ENCODE measurements at places on chromosomes 5 and 9. TPM values are rescaled to one million over a fixed set of nuclear protein-coding genes. Genes with fewer than 3 reads are reported as not detected.

GRCh38 chr5:132258102-132259068 is 889 bp downstream of the PDLIM4 start:
- no peak for DNase-seq

GRCh38 chr9:281741-282645 is 67.3 kb downstream of the DOCK8 start:
- no peak for DNase-seq

ANXA6 gene
- 381 TPM for total RNA-seq

DNA sequence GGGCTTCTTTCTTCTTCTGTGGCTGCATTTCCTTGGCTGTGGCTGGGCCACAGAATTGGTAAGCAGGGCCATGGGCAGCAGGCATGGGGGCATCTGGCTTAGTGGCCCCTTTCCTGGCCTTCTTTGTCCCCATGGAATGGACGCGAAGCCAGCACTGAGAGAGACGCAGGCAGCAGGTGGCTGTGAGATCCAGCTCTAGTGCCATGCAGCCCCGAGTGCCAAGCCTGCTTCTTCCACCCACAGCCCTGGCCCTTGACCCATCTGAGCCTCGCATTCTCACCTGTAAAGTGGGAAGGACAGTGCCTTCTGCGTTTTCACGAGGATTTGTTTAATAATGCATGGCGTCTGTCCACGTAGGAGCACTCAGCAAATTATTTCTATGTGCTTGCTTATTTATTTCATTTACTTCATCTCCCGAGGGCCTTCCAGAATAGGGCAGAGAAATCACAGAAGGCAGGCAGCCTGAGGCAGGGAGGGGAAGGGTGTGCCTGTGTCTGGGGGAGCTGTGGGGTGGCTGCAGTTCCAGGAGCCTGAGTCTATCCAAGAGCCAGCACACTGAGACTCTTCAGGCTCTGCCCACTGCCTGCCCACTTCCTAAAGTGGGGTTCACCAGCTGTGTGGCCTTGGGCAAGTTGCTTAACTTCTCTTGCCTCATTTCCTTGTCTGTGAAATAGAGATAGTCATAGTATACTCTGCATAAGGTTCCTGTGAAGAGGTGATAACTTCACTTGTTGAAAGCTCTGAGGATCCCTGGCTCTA is 55.2 kb downstream of the NTNG2 start:
- no peak for DNase-seq

- DNase-seq, result no peak
These were observed 11.0 kb upstream of the SH3RF2 start for GRCh38 chr5:145925353-145925752.

- DNase-seq, result no peak
These were observed 13.6 kb upstream of the TMOD1 start for GRCh38 chr9:97487861-97488260.

BTNL9 gene
- 6.3 TPM for total RNA-seq

DNA sequence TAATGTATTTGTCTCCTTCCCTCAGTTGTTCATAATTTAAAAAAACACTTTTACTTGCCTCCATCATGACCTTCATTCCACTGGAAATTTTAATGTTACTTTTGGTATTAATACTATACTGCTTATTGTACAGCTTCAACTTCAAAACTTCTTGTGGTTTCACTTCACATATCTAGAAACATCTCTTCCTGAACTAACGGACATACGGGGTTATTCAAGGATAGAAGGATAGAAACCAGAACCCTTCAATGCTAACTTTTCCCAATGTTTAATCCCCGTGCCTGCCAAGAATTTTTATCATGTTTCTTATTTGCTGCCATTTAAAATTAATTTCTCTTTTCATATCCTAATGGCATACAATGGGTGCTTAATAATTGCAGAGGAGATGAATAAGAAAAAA is 36.3 kb upstream of the SETD9 start:
- no peak for DNase-seq

PFN3 gene
- total RNA-seq, result not detected

DNA sequence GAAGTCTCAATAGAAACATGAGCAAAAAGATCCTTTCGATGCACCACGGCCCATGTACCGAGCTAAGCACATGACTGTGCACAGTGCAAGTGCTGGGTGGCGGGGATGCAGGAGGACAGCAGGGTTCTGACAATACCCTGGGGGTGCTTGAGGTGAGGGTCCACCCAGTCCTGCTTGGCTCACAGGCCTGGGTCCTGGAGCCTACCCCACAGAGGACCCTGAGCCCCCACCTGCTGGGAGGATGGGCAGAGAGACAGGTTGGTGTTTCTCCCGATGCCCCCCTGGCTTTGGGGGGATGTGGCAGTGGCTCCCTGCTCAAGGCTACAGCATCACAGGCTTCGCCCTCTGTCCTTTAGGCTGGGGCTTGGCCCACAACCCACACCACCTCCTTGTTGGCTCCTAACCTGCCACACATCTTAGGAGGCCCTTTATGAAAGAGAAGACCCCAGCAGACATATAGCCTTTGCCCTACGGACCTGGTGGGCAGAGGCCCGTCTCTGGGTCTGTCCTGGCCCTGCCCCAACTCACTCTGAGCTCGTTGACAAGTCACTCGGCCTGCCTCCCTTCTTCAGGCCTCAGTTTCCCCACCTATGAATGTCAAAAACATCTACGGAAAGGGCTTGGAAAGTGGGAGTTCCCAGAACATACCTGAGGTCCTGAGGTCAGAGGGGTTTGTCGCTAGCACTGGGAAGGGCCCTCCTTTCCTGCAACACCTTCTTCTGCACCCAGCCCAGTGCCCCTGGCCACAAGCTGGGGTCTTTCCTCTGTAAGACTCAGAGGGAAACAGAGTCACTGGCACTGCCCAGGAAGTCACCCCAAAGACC is 50.3 kb downstream of the BARX1 start:
- no peak for DNase-seq

DNA sequence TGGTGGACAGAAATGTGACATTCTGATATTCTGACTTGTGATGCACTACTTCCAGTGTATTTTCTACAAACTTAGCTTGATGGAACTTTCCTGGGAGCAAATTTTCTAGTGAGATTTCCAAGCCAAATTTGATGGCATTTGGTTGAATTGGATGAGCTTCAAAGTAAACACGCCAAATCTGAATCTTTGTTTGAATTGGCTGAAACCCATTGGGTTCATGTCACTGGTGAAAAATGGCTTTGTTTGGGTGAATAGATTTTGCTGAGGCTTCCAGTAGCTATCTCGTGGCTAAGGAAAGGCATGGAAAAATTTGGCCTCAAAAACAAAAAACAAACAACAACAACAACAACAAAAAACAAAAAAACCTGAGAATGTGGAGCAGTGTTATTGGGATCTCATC is 271.1 kb upstream of the RPS23 start:
- no peak for DNase-seq

GRCh38 chr9:90547896-90548295 is 94.7 kb downstream of the DIRAS2 start:
- no peak for DNase-seq

GRCh38 chr5:3386637-3387036 is 209.0 kb upstream of the IRX1 start:
- no peak for DNase-seq
